Ascending aorta (tissue), 2 donors: ENCODE measurements at places on chromosomes 11 and 22. TPM values are rescaled to one million over a fixed set of nuclear protein-coding genes. Genes with fewer than 3 reads are reported as not detected.

- H3K27ac ChIP-seq, result no peak overlapping the region
- no peaks in the 10 kb centered on the region for H3K4me1 ChIP-seq
- peaks cover 24% of the 10 kb centered on the region for H3K27me3 ChIP-seq
- DNase-seq, result no peak
Measured at GRCh38 chr22:37330200-37331033, 48.1 kb downstream of the CYTH4 start.

- no peak for DNase-seq
- no peak overlapping the region for H3K4me3 ChIP-seq
- no peak overlapping the region for H3K27ac ChIP-seq
- H3K36me3 ChIP-seq, result peaks cover 3% of the 10 kb centered on the region
- no peaks in the 10 kb centered on the region for H3K4me1 ChIP-seq
Measured at GRCh38 chr22:24030186-24030702, 19.1 kb downstream of the CABIN1 start.

- H3K4me1 ChIP-seq, result no peaks in the 10 kb centered on the region
- DNase-seq, result no peak
- H3K27ac ChIP-seq, result no peak overlapping the region
- no peaks in the 10 kb centered on the region for H3K27me3 ChIP-seq
Measured at GRCh38 chr11:60991457-60991856, 20.0 kb downstream of the CD6 start.

- DNase-seq, result no peak
- no peak overlapping the region for H3K4me3 ChIP-seq
- no peak overlapping the region for H3K27ac ChIP-seq
- H3K27me3 ChIP-seq, result no peaks in the 10 kb centered on the region
Measured at GRCh38 chr22:20389288-20389687, 4.7 kb upstream of the ZNF74 start.

DNA sequence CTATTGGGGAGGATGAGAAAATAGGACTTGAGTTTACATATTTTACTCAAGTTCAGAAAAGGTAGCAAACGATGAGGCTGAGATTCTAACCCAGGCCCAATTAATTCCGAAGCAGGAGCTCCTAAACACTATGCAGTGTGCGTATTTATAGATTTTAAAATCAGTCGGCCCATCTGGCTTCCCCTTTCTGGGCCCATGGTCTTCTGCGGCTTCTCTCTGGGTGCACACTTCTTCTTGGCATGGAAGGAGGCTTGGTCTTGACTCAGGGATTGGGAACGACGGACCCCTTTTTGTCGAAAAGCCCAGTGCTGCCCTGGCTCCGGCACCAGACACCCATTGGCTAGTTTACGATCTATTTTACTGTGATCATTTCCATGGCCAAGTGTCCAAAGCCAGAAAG is 1433.8 kb downstream of the BRD1 start:
- no peaks in the 10 kb centered on the region for H3K36me3 ChIP-seq
- no peak overlapping the region for H3K4me3 ChIP-seq
- no peaks in the 10 kb centered on the region for H3K4me1 ChIP-seq
- no peaks in the 10 kb centered on the region for H3K27me3 ChIP-seq
- DNase-seq, result peak; percentile 27
- no peak overlapping the region for H3K27ac ChIP-seq

DNA sequence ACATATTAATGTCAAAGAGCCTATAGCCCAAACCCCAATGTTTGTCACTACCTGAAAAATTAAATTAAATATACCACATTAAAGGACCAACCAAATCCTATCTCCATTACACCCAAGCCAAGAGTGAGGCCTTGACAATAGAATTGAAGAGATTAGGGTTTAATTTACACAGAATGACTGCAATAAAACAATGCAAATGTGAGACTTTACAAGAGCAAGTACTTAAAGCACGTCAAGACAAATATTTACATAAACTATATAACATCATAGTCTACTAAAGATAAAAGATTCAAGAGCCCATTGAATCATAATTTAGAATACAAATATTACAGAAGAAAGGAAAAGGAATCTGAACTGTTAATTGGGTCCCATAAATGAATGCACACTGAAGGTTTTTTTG is 85.6 kb downstream of the CADM1 start:
- H3K4me3 ChIP-seq, result no peak overlapping the region
- no peak for DNase-seq
- H3K27me3 ChIP-seq, result no peaks in the 10 kb centered on the region
- H3K36me3 ChIP-seq, result no peaks in the 10 kb centered on the region
- no peaks in the 10 kb centered on the region for H3K4me1 ChIP-seq

- no peaks in the 10 kb centered on the region for H3K27me3 ChIP-seq
- no peak for DNase-seq
- H3K4me1 ChIP-seq, result no peaks in the 10 kb centered on the region
- H3K4me3 ChIP-seq, result no peak overlapping the region
Measured at GRCh38 chr11:46547579-46547978, 46.2 kb downstream of the AMBRA1 start.

DNA sequence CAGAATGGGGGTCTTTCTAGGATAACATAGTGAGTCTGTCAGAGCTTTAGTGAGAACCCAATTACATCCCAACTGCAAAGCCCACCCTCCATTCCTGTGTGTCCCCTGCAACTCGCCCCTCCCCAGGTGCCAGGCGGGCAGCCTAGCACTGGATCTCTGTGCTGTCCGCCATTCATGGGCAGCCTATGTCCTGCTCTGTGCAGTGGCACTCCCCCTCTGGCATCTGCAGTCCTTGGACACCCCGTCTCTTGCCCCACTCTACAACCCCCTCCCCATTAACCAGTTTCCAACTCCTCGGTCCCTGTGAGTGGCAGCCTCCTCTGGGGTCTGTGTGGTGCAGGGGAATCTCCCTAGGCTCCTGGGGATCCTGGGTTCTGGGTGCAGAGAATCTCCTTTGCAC is 37.0 kb downstream of the MYO7A start:
- H3K27ac ChIP-seq, result no peak overlapping the region
- no peak overlapping the region for H3K4me3 ChIP-seq
- no peaks in the 10 kb centered on the region for H3K36me3 ChIP-seq

DNA sequence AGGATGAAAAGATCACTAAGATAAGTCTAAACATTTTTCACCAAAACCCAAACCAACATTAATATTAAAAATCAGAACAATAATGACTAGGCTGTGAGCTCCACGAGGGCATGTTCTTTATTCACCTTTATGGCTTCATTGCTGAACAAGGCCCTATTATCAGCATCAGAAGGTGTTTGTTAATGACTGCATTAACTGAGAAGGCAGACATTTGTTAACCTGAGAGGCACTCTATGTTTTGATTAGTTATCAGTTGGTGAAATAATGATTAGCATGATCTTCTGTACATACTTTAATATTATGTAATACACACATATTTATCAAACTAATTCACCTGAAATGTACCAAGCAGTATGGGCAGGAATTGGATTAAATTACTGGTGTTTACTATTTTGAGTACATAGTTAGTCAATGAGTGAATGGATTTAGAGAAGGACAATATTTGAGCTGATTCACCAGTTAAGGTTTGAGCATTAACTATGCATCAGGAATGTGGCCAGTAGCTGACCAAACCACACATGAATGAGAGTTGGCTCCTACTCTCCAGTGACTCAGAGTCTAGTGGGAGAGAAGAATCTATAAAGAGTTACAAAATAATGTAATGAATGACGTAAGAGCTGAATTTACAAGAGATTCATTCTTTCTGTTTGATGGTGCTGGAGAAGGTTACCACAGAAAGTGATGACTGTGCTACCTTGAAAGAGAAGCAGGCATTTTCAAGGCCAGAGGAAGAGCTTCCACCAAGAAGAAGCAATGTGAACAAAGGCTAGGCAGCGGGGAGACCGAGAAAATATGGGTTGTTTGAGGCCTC is 6.7 kb downstream of the IL18 start:
- H3K4me1 ChIP-seq, result peaks cover 10% of the 10 kb centered on the region
- DNase-seq, result no peak
- H3K27ac ChIP-seq, result no peak overlapping the region
- no peaks in the 10 kb centered on the region for H3K36me3 ChIP-seq

DNA sequence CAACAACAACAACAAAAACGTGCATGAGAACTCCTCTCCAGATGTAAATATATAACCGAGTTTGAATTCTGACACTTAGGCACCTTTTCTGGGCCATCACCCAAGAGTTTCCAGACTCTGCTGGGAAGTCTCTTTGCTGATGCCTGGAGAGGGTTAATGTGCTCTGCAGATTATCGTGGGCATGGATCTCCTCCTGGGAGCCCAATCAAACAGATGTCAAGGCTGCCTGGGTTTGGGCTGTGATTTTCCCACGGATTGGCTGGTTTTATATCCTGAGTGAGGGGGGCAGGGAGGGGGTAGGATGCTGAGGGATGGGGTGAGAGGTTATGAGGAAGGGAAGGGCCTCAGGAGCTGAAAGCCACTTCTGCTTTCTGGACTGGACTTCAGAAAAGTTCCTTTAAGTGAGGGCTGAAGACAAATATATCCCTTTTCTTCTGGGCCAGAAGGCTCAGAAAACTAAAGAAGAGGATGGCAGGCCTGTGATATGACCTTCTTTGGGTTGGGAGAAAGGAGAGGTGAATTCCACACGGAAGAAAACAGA is 4.2 kb downstream of the ELF5 start:
- H3K4me3 ChIP-seq, result no peak overlapping the region
- H3K4me1 ChIP-seq, result no peaks in the 10 kb centered on the region
- DNase-seq, result no peak
- H3K36me3 ChIP-seq, result no peaks in the 10 kb centered on the region

Gene FXYD2
- total RNA-seq, result not detected

Gene SCGB1D4
- total RNA-seq, result not detected

Gene PPARA
- 20.1 TPM for total RNA-seq

Gene GAB4
- total RNA-seq, result not detected
